ENCODE measurements at places on chromosomes 3 and 15. TPM values are rescaled to one million over a fixed set of nuclear protein-coding genes. Genes with fewer than 3 reads are reported as not detected.
A peak's percentile ranks its signal among the peaks of the same experiment; 100 is the strongest.

DNA sequence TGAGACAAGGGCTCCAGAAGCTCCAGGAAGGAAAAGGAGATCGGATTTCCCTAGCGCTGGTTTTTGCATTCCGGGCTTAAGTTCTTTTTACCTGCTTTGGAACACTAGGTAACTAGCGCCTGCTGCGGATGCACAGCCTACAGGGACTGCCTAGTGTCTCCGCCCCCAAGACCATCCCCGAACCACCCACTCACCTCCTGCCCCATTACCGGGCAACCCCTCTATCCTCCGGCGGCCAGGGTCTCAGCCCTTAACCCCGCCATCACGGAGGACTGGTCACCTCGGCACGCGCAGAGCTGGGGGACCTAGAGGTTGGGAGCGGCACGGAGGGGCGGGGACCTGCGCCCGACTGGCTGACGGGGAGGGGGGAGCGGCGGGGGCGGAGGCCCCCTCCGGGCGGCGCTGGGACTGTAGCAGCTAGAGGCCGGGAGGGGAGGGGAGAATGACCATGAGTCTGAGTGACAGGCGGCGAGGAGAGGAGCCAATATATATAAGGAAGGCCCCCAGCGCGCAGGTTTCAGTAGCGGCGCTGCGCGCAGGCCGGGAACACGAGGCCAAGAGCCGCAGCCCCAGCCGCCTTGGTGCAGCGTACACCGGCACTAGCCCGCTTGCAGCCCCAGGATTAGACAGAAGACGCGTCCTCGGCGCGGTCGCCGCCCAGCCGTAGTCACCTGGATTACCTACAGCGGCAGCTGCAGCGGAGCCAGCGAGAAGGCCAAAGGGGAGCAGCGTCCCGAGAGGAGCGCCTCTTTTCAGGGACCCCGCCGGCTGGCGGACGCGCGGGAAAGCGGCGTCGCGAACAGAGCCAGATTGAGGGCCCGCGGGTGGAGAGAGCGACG, at the start of gene DLL4:
DLL4 (plus strand) TSS at position 520 of the 839 bp plus-strand sequence. CDS start 329 bp downstream, outside the sequence.
- DNase-seq: no peak

GRCh38 chr15:91716536-91716935, 137.0 kb upstream of the SLCO3A1 start:
- no peak for DNase-seq

The FBXO40 gene
- not detected for total RNA-seq

DNA sequence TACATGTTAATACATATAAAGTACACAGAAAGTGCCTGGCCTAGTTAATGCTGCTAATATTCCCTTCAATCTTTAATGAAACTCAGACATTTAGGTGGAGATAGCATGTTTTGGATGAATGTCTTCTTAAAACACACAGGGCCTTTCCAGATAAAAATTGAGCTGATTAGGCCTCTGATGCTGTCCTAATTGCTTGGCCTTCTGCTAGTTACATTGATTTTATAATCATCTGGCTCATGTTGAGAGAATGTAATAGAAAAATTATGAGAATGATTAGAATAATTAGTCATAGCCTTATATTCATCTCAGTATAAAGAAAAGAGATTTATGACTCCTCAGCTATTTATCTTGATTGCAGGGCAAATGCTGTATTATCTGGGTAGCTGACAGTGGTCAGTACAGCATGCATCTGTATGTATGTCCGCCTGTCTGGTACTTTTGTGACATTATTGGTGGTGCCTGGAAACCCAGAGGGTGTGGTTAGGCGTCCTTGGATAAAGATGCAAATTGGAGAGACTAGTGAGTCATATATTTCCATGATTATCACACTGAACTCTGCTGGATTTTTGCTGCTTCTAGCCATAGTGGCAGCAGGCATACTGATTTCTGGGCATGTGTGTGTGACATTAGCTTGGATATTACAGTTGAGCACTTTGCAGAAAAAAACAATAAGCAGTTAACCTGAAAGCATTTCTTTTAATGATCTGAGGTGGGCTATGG, 120.8 kb downstream of the FEZF2 start:
- DNase-seq: no peak

The CYP1A2 gene
- total RNA-seq: not detected

The TPRG1 gene
- total RNA-seq: 0.50 TPM

- DNase-seq: no peak
Measured at GRCh38 chr3:69328963-69329302, 57.0 kb downstream of the FRMD4B start.

DNA sequence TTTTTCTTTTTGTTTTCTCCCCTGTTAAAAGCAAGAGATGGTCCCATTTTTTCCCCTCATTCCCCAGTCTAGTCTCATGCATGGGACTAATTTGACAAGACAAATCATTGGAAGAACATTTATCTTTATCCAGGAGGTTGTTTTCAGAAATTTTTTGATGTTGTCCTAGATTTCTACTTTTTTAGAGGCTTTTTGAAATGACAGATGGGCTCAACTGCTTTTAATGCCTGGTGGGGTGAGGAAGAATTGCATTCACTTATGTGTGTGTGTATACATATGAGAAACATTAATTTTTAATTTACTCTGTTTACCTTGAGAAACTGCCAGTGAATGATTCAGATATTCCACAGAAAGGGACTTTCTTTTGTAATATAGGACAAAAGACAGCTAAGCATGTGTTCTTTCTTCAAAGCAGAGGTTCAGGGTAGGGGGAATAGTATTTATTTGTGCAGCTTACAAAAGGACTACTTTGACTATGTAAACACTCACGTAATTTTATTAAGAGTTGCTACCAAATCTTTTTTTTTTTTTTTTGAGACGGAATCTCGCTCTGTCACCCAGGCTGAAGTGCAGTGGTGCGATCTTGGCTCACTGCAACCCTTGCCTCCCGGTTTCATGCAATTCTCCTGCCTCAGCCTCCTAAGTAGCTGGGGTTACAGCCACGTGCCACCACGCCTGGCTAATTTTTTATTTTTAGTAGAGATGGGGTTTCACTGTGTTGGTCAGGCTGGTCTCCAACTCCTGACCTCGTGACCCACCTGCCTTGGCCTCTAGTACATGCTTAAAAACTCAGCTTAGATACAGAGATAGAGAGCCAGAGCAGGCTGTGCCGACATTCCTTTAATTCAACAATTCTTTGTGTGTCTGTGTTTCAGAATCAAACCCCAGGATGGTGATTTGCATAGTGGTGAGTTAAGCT, 130.1 kb upstream of the RARB start:
- peak; percentile 65 for DNase-seq
